ENCODE measurements at places on chromosomes 4 and X. TPM values are rescaled to one million over a fixed set of nuclear protein-coding genes. Genes with fewer than 3 reads are reported as not detected.

The PCDH11X gene
- not detected for total RNA-seq

The AMTN gene
- not detected for total RNA-seq

The ACOT9 gene
- total RNA-seq, result 44.5 TPM

GRCh38 chr4:3670521-3671519 is 95.4 kb upstream of the ADRA2C start:
- no peak for DNase-seq

DNA sequence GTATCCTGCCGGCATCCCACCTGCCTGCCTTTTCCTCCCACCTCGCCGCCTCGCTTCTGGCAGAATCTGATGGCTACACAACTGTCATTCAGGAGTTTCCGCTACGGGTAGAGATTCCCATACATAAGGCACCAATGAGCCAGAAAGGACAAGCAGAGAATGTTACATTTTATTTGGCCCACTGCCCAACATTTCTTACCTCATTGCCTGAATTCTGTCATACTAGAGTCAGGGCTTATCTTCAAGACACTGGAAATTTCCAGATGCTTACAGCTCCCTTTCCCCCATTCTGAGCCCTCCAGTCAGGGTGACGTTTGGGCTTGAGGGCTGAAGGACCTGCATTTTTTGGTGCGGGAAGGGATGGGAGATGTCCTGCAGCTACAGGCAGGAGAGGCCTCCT is 113.0 kb downstream of the NHS start:
- no peak for DNase-seq

DNA sequence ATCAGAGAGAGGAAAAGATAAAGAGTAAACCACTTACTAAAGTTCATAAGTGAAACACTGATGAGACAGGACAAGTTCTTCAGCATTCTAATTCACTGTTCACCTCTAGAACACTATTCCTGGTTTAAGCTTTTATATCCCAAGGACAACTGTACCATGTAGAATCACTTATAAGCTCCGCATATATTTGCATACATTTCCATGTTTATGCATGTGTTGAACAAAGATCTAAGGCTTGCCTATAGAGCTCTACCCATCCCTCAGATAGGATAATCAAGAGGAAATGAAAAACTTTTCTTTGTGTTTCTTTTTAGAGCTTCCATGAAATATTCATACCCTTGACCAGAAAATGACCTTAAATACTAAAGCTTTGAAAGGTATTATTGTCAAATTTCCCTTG is 156.9 kb upstream of the BMP3 start:
- DNase-seq, result no peak

DNA sequence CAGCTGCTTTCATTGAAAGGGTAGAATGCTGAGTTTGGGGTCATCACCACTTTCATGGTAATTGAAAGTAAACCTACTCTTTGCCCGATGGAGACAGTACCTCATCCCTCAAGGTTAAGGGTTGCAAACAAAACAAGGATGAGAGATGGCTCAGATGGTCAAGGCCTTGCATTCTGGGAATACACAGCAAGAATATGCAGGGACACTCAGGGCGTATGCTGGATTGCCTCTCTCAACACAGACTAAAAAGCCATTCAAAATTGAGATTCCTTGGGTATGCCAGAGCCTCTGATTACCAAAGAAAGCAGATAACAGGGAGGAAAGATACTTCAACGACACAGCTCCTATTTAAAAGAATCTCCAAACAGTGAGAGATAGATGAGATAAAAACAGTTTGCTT is 310.4 kb downstream of the ARAP2 start:
- no peak for DNase-seq

GRCh38 chr4:108540536-108540935 is 79.8 kb upstream of the RPL34 start:
- no peak for DNase-seq

DNA sequence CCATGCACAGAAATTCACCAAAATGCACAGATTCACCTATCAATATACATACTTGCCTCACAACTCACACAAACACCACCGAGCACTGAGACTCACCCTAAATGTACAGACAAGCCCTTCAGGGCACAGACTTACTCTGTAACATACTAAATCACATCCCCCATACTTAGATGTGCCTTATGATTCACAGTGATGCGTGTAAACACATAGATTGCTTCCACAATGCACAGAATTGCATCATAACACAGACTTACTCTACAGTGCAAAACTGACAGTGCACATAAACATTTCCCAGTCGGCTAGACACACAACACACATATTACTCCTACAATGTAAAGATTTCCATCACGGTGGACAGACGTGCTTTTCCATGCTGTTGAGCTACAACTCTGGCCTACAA is 6.2 kb downstream of the LINC00632 start:
- DNase-seq, result no peak

- DNase-seq, result no peak
Observed at GRCh38 chr4:164613792-164614191, 140.1 kb upstream of the SMIM31 start.

GRCh38 chr4:44532851-44533250 is 84.2 kb upstream of the KCTD8 start:
- no peak for DNase-seq

DNA sequence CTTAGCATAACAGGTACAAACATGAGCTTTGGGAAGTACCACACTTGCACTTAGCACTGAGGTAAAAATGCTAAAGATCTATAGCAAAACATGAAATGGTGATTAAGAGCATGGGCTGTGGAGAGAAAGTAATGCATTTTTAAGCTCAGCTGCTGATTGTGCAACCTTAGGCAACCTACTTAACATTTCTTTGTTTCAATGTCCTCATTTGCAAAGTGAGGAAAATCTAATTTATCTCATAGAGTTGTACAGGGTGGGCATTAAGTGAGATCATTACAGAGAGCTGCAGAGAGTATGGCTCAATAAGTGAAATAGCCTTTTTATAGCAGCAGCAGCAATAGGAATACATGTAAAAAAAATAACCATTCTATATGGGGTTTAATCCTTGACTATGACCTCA is 87.0 kb downstream of the PAK3 start:
- DNase-seq, result no peak

DNA sequence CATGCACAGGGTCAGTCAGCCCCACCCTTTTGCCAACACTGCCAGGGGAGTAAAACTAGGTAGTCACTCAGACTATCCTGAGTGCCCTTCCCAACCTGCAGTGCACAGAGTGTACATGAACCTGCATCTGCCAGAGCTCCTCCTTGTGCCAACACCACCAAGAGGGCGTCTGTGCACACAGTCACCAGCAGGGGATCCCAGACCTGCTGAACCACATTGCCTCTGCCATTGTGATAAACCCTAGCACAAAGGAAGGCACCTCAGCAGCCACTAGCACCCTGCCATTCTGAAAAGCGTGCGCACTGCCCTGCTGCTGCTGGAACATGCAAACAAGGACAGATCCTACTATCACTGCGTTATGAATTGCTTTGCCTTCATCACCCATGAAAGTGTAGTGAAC is 247.8 kb upstream of the POU3F4 start:
- DNase-seq, result no peak

DNA sequence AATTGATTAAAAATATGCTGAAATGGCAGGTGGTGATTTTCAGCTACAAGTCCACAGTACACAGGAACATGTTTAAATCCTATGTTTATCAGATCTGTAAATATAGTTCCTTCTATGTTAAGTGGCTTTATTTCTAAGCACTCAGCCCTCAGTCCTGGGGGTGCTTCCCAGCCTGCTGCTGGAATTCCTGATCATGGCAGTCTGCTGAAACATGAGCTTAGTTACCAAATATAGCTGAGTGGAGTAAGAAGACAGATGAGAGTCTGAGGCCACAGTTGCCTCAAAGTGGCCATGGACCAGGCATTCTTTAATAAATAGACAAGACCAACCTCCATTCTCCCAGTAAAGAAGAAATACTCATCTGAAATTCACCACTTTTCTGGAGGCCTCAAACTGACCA is 17.1 kb upstream of the DDX60 start:
- DNase-seq, result no peak

DNA sequence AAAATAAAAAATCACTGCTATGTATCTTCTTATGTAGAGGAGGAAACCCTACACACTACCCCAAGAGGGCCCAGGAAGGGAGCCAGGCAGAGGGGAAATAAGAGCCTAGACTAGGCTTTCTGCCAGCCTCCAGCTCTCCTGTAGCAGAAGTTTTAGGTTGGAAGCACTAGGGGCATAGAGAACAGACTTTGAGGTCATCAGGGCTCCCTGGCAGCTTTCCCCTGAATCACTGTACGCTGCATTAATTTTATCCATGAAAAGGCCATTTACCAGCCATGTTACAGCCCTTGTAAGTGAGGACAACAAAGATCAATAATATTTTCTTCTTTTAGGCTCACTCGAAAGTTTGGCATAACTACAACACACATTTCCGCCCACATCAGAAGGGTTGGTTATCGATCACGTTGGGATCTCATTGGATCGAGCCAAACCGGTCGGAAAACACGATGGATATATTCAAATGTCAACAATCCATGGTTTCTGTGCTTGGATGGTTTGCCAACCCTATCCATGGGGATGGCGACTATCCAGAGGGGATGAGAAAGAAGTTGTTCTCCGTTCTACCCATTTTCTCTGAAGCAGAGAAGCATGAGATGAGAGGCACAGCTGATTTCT is 24.7 kb downstream of the RPL9 start:
- no peak for DNase-seq

DNA sequence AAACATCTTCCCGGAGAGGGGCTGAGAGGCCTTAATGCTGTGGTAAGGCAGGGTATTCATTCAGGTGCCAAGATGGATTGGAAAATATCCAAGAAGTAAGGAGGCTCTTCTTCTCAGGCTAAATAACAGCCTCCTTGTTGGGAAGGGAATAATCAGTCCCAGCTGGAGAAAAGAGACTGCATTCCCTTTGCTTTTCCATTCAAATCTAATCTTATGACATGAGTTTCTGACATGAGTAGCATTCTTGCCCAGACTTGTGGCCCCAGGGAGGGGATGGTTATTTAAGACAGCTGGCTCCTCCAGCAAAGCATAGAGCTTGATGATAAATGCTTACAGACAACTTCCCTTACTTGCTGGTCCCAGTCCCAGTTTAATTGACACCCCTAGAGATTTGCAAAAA is 98.3 kb downstream of the DCLK2 start:
- no peak for DNase-seq

DNA sequence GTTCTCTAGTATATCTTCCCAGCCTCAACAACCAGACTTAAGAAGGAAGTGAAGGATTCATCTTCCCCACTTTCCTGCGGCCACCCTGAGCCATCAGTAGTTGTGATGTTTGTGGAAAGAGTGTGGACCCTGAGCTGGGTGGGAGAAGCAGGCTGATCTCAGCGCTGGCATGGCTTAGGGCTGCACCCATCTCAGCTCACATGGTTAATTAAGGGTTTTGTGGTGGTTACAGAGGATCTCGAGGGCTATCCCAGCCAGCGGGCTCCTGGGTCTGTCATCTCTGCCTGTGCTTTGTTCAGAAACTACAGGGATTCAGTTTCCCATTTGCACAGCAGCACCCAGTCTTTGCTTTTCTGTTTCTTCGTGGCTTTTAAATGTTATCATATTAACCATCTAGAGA is 163.4 kb downstream of the PTTG2 start:
- DNase-seq, result no peak

DNA sequence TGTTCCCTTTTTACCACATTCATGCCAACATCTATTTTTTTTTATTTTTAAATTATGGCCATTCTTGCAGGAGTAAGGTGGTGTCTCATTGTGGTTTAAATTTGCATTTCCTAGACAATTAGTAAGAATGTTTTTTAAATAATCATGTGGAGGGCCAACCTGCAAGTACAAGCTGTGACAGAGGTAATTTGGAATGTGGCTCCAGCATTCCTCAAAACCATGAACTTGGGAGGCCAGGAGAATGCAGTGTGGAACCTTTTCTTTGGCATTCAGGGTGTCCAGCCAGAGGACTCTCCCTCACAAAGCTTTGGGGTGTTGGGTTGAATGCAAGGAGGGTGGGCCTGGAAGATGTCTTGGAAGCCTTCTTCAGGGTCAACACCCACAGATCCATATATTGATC is 7.3 kb upstream of the TMEM185A start:
- DNase-seq, result no peak

DNA sequence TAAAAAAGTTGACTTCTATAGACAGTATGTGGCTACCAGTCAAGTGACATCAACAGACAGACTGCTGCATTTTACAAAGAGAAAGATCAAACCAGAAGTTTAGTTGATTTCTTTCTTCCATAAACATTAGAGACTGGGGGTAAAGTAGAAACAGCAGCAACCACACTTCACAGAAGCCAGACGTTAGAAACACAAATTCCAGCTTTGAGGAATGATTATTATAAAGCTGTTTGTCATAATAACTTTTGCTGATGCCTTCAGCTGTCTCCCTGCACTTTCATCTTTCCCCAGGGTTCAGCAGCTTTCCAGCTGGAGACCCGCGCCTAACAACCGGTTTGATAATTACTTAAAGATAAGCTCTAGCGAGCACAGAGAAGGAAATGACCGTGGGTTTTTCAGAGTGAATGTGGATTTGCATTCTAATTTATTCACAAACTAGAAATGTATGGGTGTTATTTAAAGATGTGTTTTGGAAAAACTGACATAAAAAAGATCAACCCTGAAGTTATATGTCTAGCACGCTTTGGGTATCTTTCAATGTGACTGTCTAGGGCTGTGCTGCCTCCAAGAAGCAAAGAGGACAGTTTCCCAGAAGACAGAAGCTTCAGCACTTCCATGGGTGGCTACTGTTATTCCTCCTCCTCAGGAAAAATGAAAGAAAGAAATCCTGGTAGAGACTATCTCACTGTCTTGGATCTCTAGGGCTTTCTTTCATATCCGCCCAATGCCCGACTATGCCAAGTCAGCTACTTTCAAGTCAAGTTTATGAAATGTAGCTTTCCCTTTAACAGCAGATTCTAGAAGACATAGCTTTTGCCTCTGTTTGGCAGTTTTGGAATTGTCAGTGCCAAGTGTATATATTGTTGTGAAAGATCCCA is 15.0 kb upstream of the ENAM start:
- no peak for DNase-seq

DNA sequence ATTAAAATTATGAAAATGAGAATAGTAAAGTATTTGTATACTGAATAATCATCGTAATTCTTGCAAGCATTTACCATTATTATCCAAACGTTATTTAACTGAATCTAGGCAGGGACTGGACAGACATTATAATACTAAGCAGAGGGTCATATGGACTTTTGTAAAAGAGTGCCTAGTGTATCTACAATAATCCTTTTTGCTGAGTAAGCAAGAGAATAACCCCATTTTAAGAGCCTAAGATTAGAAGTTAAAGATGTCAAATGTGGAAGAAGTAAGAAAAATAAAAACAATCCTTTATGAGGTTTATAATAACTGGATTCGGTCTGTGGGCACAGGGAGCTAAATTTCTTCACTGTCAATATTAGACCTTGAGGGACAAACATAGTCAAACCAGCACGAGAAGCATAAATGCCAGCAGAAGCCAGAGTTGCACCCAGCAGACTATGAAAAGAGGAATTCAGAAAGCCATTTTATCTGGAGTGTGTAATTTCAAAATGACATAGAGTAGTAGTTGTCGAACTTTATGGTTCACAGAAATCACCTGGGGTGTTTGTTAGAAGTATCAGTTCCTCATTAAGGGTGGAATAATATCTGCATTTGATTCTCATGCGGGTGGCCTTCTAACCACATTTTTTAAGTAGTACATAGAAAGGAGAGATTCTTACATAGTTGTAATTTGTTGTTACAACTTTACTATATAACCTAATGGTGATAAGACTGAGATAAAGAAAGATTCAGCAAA is 39.7 kb upstream of the DCLK2 start:
- DNase-seq, result no peak

- no peak for DNase-seq
Observed at GRCh38 chr4:128812442-128813235, 3.1 kb downstream of the JADE1 start.
